Stimulated activated CD8-positive, alpha-beta memory T cell treated with anti-CD3 and anti-CD28 coated beads, Interleukin-4, amount 100 ng/mL, for 1 hour (primary cell): ENCODE measurements at places on chromosomes 1 and 21.

GRCh38 chr1:56627636-56628039, 17.5 kb upstream of the PRKAA2 start:
- no peak for DNase-seq

DNA sequence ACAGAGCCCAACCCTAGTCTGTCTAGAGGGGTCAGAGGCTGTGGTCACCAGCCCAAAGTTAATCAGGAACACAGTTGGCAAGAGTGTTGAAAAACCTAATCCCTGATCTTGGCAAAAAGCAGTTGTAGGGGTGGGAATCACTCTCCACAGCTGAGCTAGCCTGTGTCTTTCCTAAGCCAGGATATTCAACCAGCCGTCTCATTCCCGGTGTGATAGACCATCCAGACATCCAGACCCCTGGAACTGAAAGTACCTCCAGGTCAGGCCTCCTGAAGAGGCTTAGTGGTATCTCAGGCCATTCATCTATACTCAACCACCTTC, 4.9 kb downstream of the LHX9 start:
- DNase-seq, result no peak

DNA sequence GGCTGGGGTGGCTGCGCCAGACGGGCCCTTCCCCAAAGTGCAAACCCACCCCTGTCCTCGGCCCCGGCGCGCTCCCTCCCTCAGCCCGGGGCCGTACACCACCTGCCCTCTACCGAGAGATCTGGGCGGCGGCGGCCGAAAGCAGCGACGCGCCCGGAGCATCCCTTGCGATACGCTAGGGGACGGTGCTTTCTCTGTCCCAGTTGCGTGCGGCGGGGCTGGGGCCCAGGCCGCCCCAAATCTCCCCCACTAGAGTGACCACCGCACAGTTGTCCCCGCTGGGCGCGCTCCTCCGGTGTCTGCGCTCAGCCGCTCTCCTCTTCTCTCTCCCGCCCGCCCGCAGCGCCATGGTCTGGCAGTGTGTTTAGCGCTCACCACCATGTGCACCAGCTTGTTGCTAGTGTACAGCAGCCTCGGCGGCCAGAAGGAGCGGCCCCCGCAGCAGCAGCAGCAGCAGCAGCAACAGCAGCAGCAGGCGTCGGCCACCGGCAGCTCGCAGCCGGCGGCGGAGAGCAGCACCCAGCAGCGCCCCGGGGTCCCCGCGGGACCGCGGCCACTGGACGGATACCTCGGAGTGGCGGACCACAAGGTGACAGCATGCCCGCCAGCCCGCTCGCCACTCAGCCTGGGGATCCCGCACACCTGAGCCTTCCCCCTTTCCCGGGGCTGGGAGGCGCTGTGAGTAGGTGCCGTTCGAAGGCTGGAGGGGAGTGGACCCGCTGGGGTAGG, 1.0 kb downstream of the ST6GALNAC5 start:
- DNase-seq, result no peak

GRCh38 chr1:9451081-9451480, 88.2 kb upstream of the SLC25A33 start:
- DNase-seq, result no peak

- DNase-seq, result no peak
Observed at GRCh38 chr1:78383923-78384322, 106.9 kb upstream of the PTGFR start.

- DNase-seq, result no peak
Observed at GRCh38 chr1:58251430-58252073, 295.0 kb downstream of the OMA1 start.

- no peak for DNase-seq
Observed at GRCh38 chr1:89743788-89744187, 77.0 kb upstream of the LRRC8D start.

- DNase-seq, result no peak
Observed at GRCh38 chr21:27058673-27059605, 92.1 kb upstream of the ADAMTS5 start.

DNA sequence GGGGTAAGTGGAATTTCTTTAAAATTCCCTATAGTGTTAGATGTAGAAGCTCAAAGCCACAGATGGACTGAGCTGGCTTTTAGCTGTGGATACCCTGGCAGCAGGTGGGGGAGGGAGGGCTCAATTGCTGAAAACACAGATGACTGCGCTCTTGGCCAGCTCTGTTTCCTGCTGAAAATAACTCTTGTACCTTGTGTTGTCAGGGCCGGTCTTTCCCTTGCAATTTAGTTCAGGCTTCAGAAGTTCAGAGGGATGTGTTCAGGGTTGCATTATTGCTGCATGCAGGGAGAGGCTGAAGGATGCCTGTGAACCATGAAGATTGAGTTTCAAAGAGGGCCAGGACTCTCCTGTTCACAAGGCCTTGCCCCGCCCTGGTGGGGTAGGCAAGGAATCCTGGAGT, 58.1 kb upstream of the GCLM start:
- no peak for DNase-seq

DNA sequence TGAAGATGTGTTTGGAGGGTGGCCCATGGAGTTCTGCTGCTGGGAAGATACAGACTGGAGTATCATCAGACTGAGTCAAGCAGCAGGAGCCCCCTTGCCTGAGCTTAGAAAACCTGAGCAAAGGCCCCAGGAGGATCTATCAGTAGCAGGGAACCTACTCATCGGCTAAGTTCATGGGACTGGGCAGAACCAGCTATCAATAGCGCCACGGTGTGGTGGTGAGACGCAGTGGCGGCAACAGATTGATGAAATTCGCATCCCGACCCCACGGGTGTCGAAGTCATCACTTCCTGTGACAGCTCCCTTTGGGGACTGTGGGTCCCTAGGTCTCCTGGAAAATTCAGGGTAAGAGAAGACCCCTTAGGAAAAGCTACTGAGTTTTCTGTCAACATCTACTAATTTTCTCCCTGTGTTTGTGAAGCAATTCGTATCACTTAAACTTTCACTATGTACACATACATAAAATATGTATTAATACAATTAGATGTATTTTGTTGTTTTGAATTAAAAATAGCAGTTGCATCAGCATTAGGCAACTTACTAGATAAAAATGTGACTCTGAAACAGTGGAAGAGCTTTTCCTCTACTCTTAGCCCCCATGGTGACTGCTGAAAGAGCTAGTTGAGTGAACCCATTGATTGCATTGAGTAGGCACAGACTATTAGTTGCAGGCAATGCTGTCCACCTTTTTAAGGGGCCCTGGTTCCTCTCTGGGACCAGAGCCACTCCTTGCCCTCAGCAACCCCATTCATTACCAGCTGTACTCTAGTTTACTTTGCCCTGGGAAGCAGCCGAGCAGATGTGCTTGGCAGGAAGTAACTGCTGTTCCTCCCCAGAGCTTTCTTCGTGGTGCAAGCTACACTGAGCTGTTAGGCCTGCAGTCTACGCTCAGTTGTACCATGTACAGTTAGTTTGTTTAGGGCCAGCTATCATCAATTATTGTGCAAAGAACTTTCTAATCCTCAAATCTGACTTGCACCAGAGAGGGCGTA, 7.3 kb upstream of the CACNA1S start:
- DNase-seq, result no peak

- DNase-seq, result no peak
Observed at GRCh38 chr21:46515109-46515508, 56.4 kb downstream of the DIP2A start.

DNA sequence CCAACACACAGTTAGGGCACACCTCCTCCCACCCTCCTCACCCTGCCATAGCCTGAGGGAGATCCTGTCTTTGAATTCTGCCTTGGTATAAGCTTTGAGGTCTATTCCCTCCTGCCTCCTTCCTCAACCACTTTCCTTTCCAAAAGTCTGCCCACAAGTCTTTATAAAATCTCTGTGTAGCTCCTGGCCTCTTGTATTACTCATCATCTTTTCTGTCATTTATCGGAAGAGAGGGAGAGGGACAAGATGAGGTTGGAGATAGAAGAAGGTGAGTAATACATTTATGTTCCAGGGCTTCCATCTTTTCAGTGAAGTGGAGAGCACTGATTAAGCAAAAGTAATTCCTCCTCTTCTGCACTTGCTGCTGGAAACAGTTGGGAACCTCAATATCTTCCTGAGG, 30.5 kb upstream of the EFCAB14 start:
- no peak for DNase-seq

- no peak for DNase-seq
Observed at GRCh38 chr1:201610858-201611257, 71.9 kb downstream of the NAV1 start.

GRCh38 chr1:114033216-114033706, 54.0 kb downstream of the OLFML3 start:
- no peak for DNase-seq

DNA sequence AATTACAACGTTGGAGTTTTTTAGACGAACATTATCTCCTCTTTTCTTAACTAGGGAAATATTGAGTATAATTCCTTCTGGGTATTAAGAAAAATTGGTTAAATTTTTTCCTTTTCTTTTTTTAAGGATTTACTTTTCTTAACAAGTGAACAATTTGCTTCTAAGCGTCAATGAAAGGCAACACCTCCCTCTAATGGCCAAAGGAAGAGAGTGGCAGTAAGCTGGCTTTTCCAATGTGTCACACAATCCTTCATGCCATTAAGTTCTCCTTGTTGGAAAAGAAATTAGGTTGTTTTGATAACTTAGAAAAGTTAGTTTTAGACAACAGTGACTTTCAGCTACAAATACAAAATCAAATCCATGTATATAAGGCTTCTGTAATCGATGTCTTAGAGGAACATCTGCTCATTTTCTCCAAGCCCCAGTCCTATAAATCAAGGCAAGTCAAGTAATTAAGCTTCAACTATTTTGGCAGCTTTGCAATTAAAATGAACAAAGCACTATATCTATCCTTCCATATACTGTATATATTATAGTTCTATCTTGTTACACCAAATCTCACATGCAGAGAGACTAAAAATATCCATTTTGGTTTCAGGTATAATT, 62.8 kb downstream of the EDEM3 start:
- DNase-seq, result no peak

DNA sequence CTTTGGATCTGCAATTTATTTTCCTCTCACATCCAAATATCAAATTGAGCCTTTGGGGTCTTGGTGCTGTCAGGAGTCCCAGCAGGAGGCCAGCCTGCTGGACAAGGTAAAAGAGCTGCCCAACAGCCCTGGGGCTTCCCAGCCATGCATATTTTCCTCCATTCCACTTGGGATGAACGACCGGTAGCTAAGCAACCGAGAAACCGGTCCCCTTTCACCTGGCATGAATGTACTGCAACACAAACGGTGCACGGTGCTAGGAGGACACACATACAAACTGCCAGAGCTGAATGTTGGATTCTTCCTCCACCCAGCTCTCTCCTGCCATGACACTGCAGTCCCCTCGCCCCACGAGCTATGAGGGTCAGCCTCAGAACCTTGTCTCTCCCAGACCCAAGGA, 42.7 kb downstream of the BCAR3 start:
- no peak for DNase-seq

DNA sequence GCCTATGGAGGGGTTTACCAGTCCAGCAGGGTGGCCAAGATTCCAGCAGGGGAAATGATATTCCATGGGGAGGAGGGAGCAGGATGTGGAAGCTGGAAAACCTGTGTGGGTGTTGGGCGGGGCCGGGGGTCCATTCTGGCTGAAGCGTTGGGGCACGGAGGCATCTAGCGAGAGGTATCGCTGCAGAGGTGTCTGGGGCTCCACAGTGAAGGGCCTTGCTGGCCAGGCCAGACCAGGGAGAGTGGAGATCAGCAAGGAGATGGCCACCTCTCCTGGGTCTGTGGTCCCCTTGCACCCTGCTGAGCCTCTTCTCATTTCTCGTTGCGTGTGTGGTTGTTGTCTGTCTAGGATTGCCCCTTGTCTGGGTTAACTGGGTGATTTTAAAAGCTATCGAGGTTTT, 6.2 kb downstream of the COQ8A start:
- DNase-seq, result no peak

GRCh38 chr1:67150931-67151330, 15.3 kb upstream of the IL23R start:
- no peak for DNase-seq

GRCh38 chr1:75787524-75787923, 1.5 kb downstream of the RABGGTB start:
- no peak for DNase-seq

DNA sequence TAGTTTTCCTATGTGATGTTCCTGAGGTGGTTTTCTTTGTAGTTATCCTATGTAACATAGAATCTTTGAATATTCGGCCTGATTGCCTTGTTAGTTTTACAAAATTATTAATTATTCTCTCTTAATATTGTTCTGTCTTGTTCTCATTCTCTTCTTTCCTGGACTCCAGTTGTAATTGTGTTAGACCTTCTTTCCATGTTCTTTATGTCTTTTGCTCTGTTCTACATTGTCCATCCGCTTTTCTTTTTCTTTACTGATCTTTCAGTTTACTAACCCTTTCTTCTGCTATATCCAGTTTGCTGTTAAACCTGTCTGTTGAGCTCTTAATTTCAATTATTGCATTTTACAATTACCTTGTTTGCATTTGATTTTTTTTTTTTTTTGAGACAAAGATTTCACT, 89.3 kb downstream of the PEX14 start:
- no peak for DNase-seq

DNA sequence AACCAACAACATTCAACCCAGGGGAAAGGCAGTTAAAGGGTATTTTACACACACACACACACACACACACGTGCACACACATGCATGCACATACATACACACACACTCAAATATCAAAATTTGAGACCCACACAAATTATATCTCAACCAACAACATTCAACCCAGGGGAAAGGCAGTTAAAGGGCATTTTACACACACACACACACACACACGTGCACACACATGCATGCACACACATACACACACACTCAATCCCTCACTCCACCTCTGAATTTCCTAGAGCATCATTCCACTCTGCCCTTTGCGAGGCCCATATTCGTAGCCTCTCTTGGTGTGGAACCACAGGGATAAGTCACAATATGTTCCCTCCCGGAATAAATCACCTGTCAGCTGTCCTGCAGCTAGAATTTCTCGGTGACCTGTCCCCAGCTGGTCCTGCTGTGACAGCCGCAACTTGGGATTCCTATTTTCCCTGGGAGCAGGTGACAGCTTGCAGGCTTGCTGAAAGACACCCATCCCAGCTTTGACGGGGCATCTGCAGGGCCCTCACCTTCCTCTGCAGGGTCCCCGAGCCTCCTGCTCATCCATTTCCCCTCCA, 122.7 kb downstream of the PSMG1 start:
- no peak for DNase-seq

GRCh38 chr21:15095326-15095725, 30.5 kb upstream of the NRIP1 start:
- no peak for DNase-seq
